ENCODE measurements at places on chromosomes 16 and 17.

GRCh38 chr16:54843424-54843750 lies 87.3 kb upstream of the IRX5 start:
- DNase-seq: no peak

DNA sequence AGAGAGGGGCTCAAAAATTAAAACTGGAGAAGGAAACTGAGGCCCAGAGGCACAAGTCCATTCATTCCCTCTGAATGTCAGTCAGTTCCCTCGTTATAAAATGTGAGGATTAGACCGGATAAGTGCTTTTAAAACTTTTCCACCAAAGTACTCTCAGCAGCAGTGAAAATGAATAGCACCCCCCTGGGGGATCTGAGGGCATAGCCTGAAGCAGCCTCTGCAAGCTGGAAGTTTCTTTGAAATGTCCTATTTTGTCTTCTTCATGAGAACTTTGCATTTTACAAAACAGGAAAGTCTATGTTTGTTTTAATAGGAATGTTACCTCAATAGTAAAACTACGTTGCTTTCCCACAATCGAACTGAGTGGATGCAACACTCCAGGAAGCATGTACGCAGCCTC lies 273.0 kb downstream of the CEP112 start:
- no peak for DNase-seq

DNA sequence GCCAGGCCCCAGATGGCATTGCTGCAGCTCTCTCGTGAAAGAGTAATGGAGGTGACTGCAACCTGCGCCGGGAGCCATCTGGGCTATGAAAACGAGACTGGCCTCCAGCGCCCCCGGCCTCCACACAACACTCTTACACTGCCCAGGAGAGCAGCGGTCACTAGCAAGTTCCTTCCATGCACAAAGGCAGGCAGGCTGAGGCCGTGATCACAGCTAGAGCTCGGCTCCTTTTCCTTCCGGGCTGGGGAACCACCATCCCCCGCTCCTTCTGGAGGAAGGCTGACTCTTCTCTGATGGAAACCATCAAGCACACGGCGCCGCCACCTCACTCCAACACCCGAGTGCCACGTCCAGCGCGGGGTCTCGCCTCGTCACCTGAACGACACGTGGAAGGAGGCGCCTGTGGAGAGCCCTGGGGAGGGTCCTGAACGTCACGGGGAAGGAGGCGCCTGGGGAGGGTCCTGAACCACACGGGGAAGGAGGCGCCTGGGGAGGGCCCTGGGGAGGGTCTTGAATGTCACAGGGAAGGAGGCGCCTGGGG lies 61.9 kb downstream of the KLHDC4 start:
- no peak for DNase-seq

DNA sequence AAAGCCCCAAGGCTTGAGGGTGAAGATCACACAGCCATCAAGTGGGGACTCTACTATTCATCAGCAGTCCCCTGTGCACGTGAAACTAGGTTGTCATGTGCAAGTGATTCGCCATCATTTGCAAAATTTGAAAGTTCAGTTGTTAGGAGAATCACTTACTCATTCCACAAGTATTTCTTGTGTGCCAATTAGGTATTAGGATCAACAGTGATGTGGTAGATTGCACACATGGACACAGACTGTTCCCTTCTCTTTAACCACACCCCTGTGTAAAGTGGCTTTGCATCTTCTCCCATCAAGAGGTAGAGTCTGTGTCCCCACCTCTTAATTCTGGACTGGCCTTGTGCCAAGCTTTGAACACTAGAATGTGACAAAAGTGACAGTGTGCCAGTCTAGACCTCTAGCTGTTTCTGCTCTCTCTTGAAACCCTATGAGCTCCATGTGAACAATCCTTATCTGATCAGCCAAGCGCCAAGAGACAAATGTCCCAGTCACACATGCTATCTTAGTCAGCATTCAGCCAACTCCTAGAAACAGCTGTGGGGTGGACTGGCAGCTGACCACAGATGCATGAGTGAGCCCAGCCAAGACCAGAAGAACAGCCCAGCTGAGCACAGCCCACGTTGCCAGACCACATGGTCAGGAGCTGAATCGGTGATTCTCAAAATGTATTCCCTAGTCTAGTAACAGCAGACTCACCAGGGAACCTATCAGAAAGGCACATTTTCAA lies 31.5 kb upstream of the SHISA9 start:
- DNase-seq: no peak

DNA sequence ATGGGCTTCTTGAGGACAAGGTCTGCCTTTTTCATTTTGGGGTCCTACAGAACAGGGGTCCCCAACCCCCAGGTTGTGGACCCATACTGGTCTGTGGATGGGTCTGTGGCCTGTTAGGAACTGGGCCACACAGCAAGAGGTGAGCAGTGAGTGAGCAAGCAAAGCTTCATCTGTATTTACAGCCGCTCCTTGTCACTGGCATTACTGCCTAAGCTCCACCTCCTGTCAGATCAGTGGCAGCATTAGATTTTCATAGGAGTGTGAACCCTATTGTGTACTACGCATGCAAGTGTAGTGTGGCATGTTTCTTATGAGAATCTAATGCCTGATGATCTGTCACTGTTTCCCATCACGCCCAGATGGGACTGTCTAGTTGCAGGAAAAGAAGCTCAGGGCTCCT lies 33.9 kb downstream of the ERN1 start:
- DNase-seq: no peak

- no peak for DNase-seq
Observed at GRCh38 chr16:14448879-14449278, 181.2 kb downstream of the PARN start.

GRCh38 chr17:65984299-65984698 lies 207.6 kb downstream of the CEP112 start:
- DNase-seq: no peak

DNA sequence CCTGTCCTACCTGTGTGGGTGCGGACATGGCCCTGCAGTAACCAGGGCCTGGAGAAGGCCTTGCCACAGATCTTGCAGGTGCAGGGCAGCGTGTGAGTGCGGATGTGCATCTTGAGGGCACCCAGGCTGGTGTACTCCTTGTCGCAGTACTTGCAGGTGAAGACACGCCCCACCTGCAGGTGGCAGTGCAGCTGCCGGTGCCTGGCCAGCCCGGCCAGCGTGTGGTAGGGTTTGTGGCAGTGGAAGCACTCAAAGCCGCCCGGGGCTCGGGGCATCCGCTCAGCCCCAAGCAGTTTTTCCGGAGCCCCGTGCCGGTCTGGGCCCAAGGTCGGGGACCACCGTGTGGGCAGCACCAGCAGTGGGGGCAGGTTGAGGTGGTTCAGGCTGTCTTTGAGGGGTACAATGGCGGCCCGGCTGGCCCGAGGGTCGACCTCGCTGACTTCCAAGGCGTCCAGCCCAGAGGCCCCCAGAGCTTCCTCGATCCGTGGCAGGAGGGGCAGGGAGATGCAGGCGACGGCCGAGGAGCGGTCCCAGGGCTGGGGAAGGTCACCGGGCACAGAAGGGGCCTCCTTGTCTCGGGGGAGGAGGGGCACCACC lies 5.1 kb downstream of the SNAI3 start:
- peak; percentile 78 for DNase-seq

GRCh38 chr17:19570544-19571062 lies 36.9 kb downstream of the SLC47A1 start:
- DNase-seq: no peak
